ENCODE measurements at places on chromosomes 13 and 19.

GRCh38 chr19:6817179-6817578, 44.7 kb downstream of the VAV1 start:
- DNase-seq, result no peak

GRCh38 chr13:114057166-114058050, 75.0 kb downstream of the RASA3 start:
- no peak for DNase-seq

- DNase-seq, result no peak
Observed at GRCh38 chr19:30153326-30154210, 211.5 kb downstream of the URI1 start.

- DNase-seq, result no peak
Observed at GRCh38 chr13:47478985-47479384, 522.1 kb downstream of the SUCLA2 start.

DNA sequence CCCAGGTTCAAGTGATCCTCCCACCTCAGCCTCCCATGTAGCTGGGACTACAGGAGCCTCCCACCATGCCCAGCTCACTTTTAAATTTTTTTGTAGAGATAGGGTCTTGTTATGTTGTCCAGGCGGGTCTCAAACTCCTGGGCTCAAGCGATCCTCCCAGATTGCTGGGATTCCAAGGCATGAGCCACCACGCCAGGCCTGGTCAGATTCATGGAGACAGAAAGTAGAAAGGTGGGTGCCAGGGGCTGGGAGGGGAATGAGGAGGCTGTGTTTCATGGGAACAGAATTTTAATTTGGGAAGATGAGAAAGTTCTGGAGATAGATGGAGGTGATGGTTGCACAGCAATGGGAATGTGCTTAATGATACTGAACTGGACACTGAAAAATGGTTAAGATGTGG, 22.3 kb downstream of the ARHGEF18 start:
- DNase-seq, result no peak

- no peak for DNase-seq
Observed at GRCh38 chr19:51797480-51797879, 2.5 kb downstream of the FPR3 start.

DNA sequence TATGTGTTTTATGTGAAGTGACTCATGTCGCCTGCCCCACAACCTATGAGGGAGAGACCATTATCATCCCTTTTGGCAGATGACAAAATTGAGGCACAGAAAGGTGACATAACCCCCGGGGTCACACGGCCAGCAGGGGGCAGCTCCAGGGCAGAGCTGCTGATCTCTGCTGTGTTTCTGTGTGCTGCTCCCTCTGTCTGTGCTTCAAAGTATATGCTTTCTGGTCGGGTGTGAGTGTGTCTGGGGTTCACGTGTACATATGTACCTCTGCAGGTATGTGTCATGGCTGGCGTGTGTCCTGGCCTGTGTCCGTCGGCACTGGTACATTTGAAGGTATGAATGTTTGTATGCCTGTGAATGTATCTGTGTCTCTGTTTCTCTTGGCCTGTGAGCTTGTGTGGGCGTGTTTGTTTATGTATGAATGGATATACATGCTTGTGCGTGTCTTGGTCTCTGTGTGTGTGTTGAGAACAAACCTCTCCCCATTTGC, 7.1 kb downstream of the LIPE start:
- DNase-seq, result peak; percentile 63

GRCh38 chr19:19039901-19040300, 6.5 kb downstream of the ARMC6 start:
- DNase-seq, result no peak

DNA sequence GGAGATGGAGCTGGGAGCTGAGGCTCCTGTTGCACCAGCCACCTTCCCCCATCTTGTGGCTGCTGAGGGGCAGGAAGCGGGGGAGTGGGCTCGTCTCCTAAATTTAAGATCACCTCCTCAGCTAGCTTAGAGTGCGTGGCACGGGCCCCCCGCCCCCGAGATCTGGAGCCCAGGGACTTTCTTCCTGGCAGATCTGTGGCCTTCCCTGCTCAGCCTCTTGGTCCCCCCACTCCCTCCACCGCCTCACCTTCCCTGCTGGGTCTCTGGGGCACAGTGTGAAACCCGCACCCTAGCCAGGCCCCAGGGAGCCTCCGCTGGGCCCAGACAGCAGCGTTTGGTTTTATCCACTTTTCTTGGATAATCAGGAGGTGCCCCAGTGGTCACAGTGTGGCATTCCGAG, 35.9 kb downstream of the MAU2 start:
- no peak for DNase-seq

DNA sequence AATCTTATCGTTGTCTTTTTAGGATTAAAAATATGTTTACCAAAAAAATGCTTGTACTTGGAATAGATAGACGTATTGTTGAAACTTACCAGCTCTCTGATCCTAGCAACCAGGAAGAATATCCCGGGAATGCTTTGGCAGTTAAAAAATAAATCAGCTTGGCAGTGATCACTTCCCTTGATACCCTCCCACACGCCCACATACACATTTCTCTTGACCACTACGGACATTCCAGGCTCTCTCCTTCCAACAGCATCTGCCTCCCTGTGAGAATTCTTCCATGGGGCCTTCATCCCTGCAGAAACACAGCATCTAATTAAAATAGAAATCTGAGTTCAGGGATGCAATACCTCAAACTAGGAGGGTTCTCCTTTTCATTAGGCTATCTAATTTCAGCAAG, 57.9 kb downstream of the THSD1 start:
- DNase-seq, result no peak

DNA sequence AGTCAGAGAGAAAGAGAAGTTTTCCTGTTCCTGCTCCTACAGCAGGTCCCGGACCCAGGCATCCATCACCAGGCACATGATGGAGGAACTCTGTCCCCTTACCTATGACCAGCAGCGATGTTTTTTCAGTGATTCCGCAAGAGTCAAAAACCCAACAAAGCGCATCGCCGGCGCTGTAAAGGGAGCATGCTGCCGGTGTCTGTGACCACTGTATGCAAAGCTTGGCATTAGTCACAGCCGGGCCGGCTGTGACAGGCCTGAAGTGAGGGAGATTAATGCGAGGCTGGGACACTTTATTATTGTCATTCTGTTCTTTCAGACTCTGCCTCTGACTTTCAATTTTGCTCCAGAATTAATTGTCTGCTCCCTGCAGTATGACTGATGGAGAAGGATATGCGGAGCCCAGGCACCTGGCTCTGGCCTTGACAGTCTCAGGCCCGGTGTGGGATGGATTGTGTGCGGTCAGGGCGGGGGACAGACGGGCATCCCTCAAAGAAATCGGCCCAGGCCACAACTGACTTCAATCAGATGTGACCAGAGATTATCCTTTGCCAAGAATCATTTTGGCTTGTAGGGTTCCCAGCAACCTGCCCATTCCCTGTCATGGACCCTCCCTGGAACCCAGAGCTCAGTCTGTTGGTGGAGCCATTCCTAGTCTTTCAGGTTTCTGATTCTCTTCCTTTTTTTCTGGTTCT, 462.0 kb upstream of the ZNF507 start:
- no peak for DNase-seq

GRCh38 chr13:74372511-74372910, 238.3 kb upstream of the KLF12 start:
- DNase-seq, result no peak

GRCh38 chr13:104170980-104171555, 1104.9 kb upstream of the SLC10A2 start:
- DNase-seq, result no peak

DNA sequence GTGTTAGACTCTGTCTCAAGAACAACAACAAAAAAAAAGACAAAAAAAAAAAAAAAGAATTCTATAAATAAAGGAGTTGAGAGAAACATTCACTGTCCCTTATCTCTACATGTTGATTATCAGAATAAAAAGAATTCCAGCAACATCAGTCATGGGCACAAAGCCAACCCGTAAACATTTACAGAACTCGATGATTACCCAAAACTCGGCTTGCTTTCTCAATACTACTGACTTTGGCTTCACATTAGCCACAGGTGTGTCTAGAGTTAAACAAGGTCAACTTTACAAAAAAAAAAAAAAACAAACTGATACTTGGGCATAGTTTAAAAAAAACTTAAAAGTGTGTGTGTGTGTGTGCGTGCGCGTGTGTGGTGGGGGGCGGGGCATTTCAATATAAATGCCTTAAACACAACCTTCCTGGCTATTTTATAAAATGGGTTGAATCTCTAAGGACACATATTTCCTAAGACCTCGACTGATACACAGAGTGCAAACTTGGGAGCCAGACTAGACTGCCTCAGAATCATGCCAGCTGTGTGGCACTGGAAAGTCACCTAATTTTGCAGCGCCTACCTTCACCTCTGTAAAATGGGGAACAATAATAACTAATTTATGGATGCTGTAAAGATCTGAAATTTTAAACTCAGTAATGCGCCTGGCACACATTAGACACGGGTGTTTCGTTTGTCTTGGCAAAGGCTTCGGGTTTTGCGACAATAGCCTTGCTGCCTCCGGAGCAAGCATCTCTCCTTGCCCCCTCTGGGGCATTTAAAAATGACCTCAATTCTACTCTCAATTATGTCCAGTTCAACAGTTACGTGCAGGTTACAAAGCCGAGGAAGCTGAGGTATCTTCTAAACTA, 922 bp downstream of the EBPL start:
- no peak for DNase-seq

DNA sequence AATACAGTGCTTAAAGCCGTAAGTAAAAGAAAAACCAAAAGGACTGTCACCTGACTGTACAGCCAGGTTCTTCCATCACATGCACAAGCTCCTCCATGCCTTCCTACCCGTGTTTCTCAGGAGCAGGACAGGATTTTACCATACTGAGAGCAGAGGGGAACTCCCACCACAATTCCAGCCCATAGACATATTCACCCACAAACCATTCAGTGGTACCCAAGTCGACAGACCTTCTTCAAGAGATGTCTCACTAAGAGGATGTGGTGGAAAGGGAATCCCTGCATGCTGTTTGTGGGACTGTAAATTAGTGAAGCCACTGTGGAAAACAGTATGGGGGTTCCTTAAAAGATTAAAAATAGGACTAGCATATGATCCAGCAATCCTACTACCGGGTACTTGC, 66.9 kb upstream of the DOCK9 start:
- no peak for DNase-seq

DNA sequence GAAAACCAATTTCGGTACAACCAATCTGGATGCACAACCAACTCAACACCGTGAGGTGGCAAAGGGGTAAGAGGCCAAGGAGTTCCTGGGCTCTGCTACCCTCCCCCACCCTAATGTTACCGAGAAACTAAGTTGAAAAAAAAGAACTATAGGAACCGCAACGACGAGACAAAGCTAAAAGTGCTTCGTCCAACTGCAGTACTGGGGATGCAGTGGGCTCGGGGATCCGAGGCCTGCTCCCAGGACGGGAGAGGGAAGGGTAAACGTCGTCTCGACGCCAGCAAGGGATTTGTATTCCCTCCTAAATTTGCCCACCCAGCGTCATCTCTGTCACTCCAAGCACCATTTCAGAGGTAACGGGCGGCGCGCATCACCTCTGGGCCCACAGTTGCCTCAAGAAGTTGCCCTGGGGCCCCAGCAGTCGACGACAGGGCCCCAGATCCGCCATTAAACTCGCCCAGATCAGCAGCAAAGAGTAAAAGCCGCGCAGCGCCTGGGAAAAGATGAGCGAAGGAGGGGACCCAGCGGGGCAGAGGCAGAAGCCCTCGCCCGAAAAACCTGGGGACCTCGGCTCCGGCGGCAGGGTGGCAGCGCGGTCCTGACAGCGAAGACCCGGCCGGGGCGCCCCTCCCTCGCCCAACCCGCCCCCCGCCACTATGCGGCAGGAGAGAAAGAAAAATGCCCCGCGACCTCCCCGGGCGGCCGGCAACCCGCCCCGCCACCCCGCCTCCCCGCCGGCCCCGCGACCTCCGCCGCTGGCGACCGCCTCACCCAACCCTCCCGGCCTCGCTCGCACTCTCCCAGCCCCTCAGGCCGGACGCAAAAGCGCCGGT, 752 bp downstream of the ZMYM5 start:
- DNase-seq, result peak; percentile 28

DNA sequence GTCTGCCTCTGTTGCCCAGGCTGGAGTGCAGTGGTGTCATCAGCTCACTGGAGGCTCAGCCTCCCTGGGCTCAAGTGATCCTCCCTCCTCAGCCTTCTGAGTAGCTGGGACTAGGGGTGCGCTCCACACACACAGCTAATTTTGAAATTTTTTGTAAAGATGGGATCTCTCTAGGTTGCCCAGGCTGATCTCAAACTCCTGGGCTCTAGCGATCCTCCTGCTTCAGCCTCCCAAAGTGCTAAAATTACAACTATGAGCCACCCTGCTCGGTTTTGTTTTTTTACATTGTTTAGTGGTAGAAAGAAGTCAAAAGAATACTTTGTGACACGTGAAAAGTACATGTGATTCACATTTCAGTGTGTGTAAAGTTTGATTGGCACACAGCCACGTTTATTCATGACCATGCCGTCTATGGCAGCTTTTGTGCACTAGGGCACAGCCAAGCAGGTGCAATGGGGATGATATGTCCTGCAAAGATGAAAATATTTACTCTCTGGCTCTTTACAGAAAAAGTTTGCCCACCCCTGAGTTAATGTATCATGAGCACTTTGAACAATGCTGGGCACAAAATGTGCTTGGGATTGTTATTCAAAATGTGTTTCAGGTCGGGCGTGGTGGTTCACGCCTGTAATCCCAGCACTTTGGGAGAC, 16.2 kb upstream of the NFIC start:
- DNase-seq, result no peak

GRCh38 chr19:48111280-48111679, 663 bp upstream of the PLA2G4C start:
- DNase-seq, result no peak

DNA sequence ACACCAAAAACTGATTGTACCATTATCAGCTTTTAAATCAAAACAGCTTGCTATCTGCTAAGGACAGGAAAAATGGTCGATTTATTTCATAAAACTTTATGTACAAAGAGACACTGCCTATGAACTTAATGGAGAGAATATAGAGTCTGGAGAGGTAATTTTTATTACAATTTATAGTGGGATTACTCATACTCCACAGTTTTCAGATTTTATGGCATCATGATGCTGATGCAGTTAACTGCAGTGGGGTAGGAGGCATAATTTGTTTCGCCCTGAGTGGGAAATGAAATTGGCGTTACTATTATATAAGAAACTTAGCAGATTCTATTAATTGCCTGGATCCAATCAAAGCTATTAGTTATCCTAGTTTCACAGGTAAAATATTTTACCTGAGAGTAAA, 301.4 kb downstream of the KLF12 start:
- no peak for DNase-seq
